PC-3 (cell line): ENCODE measurements at places on chromosomes 1 and 21. TPM values are rescaled to one million over a fixed set of nuclear protein-coding genes. Genes with fewer than 3 reads are reported as not detected.
A peak's percentile ranks its signal among the peaks of the same experiment; 100 is the strongest.

The POU3F1 gene
- not detected in 2 replicates for total RNA-seq

DNA sequence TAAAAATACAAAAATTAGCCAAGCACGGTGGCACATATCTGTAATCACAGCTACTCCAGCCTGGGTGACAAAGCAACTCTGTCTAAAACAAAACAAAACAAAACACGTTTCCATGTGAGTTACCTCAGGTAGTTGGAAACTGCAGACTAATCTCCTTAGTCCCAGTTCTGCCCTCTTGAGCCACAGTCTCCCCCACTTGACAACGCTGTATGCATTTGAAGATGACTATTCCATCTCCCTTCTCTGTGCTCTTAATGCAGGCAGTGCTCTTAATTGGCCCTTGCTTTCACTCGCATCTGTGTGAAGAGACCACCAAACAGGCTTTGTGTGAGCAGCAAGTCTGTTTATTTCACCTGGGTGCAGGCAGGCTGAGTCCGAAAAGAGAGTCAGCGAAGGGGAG, 19.6 kb upstream of the DHCR24 start:
- no peak for DNase-seq
- H3K27ac ChIP-seq = no peak overlapping the region
- H3K4me3 ChIP-seq = no peak overlapping the region
- no peaks in the 10 kb centered on the region for H3K27me3 ChIP-seq

- H3K27me3 ChIP-seq = no peaks in the 10 kb centered on the region
- H3K4me1 ChIP-seq = peaks cover 17% of the 10 kb centered on the region
- no peaks in the 10 kb centered on the region for H3K36me3 ChIP-seq
Observed at GRCh38 chr1:93440272-93440671, 7.6 kb upstream of the FNBP1L start.

DNA sequence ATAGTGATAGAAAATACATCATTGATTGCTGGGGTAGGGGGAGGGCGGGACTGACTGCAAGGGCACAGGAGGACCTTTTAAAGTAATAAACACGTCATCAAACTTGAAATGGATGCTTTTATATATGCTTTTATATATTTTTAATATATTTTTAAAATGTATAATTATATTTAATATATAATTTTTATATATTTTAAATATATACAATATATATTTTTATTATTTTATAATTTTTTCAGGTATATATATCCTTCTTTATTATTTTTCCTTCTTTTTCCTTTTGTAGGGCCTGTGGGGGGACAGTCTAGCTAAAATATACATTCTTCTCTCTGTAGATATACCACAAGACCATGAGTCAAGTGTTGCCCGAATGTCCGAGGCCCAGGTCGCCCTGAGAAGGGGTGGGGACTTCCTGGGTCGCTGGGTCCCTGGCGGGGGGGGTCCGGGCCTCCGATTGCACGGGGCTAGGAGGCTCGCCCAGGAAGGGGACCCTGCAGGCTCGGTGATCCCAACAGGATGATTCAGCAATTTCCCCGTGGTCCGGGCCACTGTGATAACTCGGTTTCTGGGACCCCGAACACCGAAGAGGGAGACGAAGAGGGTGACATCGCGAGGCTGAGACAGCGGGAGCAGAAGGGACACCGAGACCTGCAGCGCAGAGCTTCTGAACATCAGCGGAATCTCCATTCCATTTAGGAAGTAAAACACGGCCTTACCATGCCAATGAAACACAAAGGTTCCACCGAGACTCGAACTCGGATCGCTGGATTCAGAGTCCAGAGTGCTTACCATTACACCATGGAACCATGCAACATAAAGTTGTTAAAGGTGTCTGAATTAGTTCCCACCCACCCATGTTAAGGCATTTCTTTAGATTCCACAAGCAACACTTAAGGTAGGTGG, 112.5 kb upstream of the NBPF11 start:
- H3K4me3 ChIP-seq = peak overlapping the region; percentile 70
- no peak for DNase-seq
- H3K27ac ChIP-seq = peak overlapping the region; percentile 89; the same call in 1 of the 2 replicates
- no peaks in the 10 kb centered on the region for H3K36me3 ChIP-seq
- H3K4me1 ChIP-seq = 0 out of 2 replicates have a peak, but pooled peaks cover 5% of the 10 kb centered on the region

The ARID4B gene
- total RNA-seq = 14.0 and 16.8 TPM in 2 replicates

GRCh38 chr1:39841429-39841828, 41.9 kb downstream of the TRIT1 start:
- no peak overlapping the region for H3K27ac ChIP-seq
- no peak for DNase-seq
- peaks cover 13% of the 10 kb centered on the region for H3K4me1 ChIP-seq
- H3K27me3 ChIP-seq = no peaks in the 10 kb centered on the region
- H3K36me3 ChIP-seq = peaks cover 73% of the 10 kb centered on the region

DNA sequence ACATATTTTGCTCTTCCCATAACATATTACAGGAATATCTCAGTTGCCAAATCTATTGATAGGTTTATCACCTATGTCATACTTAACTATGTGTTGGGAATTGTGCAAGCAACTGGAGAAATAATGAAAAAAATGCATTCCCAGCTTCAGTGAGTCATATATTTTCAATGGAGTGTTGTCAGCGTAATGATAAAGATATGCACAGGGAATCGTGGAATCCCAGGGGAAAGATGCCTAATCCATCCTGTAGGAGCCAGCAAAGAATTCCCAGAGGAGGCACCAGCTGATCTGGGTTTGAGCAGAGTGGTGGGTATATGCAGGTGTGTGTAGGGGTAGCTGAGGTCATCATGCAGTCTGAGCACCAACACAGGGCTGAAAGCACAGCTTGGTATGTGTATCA, 213.3 kb upstream of the DAB1 start:
- H3K4me3 ChIP-seq = no peak overlapping the region
- H3K36me3 ChIP-seq = no peaks in the 10 kb centered on the region
- peaks cover 4% of the 10 kb centered on the region; the same call in 1 of the 2 replicates for H3K27me3 ChIP-seq
- DNase-seq = no peak
- no peak overlapping the region for H3K27ac ChIP-seq

DNA sequence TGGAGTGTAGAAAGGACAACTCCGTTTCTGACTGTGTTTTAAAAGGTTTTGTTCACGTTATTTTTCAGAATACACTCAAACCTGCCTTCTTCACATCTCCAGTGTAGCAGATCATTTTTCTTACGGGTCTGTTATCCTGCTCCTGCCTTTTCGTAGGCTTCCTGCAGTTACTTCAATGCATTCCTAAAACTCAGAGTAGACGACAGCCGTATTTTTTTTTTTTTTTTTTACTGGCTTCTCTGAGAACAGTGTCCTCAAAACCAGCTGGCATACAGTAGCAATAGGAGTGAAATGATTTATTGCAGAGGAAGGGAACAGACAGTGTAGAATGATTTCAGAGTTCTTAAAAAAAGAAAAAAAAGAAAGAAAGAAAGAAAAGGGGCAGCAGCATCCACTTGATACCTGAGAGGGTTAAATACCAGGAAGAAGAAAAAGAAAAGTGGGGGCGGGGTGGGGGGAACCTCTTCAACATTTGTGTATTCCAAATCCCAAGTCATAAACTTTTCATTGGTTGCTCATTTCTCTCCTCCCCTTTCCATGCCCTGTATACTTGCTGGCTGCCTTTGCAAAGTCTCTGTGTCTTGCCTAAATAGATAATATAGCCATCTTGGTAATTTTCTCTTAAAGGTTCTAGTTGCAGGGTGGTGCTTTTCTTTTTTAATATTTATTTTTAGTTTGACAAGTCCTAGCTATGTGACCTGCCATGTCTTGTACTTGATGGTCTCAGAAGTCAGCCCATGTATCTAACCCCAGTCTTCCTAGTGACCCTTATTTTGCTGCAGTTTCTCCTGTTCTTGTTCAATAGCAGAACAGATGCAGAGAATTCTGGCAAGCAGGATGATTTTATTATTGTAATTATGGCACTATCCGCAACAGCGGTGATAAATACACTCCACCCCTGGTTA, 2.8 kb downstream of the TGFB2 start:
- peak overlapping the region; percentile 78 for H3K4me3 ChIP-seq
- DNase-seq = peak; percentile 97
- H3K27me3 ChIP-seq = no peaks in the 10 kb centered on the region
- peak overlapping the region; percentile 84 for H3K27ac ChIP-seq
- peaks cover 51% of the 10 kb centered on the region for H3K4me1 ChIP-seq

The KCNE2 gene
- total RNA-seq = not detected in 2 replicates

DNA sequence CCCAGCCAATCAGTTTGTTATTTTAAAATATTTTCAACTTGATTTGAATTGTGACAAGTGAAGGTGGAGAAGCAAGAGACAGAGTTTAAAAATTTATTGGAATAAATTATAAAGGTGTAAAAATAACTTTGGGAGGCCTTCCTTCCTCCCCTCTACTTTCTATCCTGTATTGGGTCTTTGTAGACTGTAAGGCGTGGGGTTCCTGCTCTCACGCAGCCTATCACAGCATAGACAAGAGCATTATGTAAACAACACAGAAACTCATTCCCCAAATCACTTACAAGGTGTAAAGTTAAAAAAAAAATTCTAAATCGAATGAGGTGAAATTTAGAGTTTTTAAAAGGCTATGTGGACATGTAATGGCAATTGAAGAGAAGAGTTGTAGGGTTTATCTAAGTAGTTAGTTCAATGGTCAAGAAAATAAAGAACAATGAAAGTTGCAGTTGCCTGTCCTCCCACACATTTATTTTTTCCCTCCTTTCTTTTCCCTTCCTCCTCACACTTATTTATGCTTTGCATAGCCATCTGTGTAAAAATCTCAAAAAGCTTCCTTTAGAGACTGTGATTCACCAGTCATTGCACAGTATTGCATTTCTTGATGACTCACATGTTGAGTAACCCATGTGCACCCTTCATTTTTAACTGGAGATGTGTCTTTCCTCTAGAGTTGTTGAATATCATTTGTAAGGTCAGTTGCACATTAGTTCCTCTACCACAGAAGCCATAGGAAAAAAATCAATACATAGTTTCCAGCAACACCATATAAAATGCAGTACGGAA, 242.2 kb downstream of the PTPRC start:
- peak overlapping the region; percentile 79 for H3K27ac ChIP-seq
- peak; percentile 82 for DNase-seq
- H3K36me3 ChIP-seq = no peaks in the 10 kb centered on the region
- H3K27me3 ChIP-seq = no peaks in the 10 kb centered on the region
- peaks cover 13% of the 10 kb centered on the region for H3K4me1 ChIP-seq
- H3K4me3 ChIP-seq = no peak overlapping the region

The LMX1A gene
- total RNA-seq = not detected in 2 replicates
